Stimulated activated CD8-positive, alpha-beta memory T cell treated with anti-CD3 and anti-CD28 coated beads, Interleukin-4, amount 100 ng/mL, for 1 hour (primary cell): ENCODE measurements at places on chromosomes 5 and 9.

GRCh38 chr5:146772881-146773466, 105.6 kb downstream of the PPP2R2B start:
- DNase-seq: no peak

DNA sequence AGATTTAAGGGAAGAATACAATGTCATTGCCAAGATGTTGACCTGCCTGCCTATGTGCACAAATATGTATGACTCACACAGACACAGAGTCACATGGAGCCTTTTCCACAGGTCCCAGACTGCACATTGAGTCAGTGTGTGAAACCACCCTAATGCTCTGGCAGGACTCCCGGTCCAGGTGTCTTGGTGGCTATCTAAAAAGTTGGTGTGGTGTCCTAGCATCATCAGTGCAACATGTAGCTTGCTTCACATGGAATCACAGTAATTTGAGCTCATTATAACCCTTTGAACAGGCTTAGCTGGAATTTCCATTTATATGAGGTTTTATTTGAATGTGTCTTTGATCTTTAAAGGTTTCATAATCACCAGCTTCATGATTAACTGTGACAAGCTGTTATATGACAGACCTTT, 10.7 kb downstream of the IFNA5 start:
- no peak for DNase-seq

DNA sequence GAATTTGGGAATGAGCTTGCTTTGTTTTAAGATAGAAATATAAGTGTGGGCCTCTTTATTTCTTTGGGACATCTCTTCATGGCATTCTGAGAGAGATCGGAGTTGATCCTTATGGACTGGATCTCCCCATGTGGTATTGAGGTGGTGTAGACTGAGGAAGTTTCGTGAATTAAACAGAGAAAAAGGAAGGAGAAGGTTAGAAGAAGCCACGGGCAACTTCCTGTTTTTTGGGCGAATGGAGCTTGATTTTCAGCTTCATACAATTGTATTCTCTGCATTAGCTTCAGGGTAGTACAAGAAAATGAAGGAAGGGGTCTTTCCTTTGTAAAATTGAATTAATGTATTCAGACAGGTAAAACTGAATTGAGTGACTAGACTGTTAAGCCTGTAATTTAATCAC, 70.5 kb upstream of the HMHB1 start:
- no peak for DNase-seq

GRCh38 chr5:141760193-141760592, 78.2 kb upstream of the ARAP3 start:
- no peak for DNase-seq

GRCh38 chr5:133340822-133341221, 271.5 kb downstream of the FSTL4 start:
- no peak for DNase-seq

- DNase-seq: no peak
Observed at GRCh38 chr9:94741866-94742265, 15.4 kb downstream of the AOPEP start.

- no peak for DNase-seq
Observed at GRCh38 chr9:136061405-136061804, 33.7 kb downstream of the NACC2 start.

DNA sequence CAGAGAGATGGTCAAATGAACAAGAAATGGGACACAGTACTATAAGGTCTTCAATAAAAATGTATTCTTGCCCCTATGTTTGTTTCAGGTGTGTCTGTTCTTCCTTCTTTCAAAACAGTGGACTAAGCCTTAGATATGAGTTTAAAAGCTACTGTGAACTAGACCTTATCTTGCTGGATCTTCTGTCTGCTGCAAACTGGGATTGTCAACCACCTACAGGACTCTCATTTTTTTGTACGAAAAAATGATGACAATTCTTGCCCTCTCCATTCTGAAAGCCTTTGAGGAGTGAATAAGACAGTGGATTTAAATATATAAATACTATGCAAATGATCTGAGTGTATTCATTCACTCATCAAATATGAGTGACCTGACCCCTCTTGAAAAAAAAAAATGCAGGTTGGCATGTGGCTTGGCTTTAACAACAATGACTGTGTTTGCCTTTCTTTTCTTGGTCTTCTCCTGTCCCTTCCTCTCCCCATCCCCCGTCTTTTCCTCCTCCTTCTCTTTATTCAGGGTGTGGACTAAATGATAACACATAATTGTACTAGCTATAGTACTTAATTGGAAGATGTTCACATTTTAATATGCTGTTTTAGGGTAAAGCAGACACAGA, 235.5 kb upstream of the TRIM32 start:
- no peak for DNase-seq

GRCh38 chr5:52706775-52707174, 80.9 kb upstream of the ITGA1 start:
- DNase-seq: no peak
